Activated naive CD4-positive, alpha-beta T cell treated with anti-CD3 and anti-CD28 coated beads, Interleukin-2, amount 50 U/mL, for 72 hours (primary cell): ENCODE measurements at places on chromosomes 12 and 14. TPM values are rescaled to one million over a fixed set of nuclear protein-coding genes. Genes with fewer than 3 reads are reported as not detected.

Gene ANKS1B
- total RNA-seq: not detected

Gene OR4E2
- 0.12 TPM for total RNA-seq

Gene CACNA1C
- 0.05 TPM for total RNA-seq

Gene VRTN
- total RNA-seq: not detected

- DNase-seq: no peak
These were observed 256.7 kb upstream of the PLEKHG7 start for GRCh38 chr12:92446083-92446460.

GRCh38 chr12:8950702-8951478 is 1.4 kb upstream of the M6PR start:
- DNase-seq: no peak

DNA sequence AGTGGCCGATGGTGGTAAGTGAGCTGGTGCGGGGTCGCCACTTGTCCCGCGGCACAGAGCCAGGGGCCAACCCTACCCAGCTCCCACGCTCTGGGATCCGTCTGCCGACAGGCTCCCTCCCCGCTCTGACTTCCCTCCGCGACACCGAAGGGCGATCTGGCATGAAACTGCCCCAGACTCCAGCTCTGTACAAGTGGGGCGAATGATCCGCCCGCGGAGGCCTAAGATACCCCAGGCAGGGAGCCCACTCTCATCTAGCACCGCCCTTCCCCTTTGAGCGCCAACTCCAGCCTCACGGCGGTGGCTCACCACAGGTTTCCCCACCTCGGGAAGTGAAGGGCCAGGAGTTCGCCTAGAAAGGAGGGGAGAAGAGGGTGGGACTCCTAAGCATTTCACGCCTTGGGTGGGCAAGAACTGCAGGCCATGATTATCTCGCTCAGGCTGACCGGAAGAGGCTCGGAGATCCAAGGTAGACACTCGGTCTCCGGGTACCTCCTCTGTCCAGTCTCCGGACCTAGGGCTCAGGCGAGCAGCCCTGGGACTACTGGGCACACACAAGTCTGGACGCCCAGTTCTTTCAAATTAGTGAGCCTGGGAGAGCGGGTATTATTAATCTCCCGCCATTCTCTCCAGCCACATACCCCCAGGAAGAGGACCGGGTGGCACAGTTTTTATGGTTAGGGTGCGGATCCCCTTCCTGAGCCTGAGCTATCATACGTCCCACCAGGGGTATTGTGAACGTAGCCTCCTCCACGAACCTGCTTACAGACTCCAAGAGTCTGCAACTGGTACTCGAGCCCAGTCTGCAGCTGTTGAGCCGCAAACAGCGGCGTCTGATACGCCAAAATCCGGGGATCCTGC is 849 bp downstream of the WNT1 start:
- DNase-seq: no peak

GRCh38 chr14:89011355-89012281 is 187.2 kb downstream of the TTC8 start:
- DNase-seq: no peak
